ENCODE measurements at places on chromosomes 2 and 18.

- no peak for DNase-seq
Observed at GRCh38 chr2:82023710-82024109, 1719.2 kb upstream of the LRRTM1 start.

DNA sequence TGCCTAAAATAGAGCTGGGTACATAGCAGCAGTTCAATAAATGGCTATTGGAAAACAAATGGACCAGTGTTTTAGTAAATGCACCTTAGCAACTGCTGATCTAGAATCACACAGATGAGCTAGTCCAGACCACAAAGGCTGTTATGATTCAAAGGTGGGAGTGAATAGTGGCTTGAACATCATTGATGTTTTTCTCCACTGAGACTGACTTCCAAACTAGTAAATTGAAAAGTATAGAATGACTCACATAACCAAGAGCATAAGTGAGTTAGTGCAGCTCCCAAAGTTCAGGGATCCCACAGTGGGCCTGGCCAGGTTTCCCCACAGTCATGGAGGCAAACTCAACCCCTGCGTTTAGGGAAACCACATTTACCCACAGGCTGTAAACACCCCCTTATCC, 106.7 kb upstream of the YPEL5 start:
- no peak for DNase-seq

DNA sequence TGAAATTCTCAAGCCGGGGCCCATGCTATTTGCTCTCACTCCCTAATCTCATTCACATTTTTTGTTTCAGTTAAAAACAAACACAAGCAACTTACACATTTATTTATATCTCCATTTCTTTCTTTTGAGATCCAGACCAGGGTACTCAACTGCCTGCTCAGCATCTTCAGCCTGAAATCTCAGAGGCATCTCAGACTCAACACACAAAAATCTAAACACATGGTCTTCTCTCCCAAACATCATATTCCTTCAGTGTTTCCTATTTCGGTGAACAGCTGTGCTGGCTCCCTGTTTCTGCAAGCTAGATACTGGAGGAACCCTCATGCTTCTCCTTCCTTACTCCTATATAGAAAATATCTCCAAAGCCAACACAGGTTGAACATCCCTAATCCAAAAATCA, 11.3 kb upstream of the RTTN start:
- DNase-seq = no peak

DNA sequence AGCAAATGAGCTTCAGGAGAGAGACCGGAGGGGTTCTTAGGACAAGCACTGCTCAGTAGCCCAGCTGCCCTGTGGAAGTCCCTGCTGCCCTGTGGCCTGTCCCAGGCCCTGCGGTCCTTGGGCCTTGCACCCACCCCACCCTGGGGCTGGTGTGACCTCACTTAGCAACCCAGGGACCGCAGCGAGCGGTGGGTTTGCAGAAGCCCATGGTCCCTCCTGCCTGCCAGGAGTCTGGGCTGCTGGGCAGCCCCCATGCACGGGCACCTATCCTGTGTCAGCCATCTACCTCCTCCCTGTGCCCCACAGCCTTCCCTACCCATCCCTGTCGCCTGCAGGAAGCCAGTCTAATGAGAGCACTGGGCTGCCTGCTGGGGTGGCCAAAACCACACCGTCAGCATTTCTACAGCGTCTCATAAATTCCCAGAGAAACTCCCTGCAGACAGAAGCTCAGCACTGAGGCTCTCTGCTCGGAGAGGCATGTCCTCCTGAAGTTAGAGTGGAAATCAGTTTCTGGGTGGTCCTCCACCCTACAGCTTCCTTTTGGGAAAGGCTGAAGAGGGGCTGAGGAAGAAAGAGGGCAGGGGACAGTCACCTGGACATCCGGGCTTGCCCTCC, 231.1 kb upstream of the HS6ST1 start:
- DNase-seq = no peak

DNA sequence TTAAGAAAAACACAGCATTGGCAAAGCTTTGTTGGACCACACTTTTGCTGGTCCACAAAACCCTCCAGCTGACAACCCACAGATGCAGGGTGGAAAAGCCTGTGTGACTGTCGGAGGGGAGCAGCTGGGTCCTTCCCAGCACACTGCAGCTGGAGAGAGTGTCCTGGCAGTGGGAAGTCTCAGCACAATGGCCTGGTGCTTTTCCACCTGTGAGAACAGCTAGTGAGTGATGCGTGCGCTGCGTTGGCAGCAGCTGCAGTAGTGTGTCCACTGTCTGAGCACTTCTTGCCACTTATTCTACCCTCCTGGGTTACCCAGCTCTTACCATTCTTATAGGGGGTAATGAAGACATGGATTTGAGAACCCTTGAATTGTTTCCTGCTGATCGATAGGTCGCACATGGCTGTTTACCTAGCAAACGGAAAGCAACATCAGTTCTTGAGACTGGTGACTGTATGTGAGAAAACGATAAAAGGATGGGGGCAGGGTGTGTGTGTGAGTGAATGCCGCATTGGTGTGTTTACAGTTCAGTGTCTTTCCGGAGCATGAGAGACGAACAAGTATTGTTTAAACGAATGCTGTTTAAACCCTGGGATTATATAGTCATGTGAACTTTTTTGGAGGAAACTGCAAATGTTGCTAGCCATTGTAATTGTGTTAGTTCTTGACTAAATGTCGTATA, 69.7 kb downstream of the LYPD6 start:
- no peak for DNase-seq

- no peak for DNase-seq
Observed at GRCh38 chr2:130374587-130375290, 18.9 kb downstream of the PTPN18 start.

GRCh38 chr2:39508198-39508597, 71.1 kb upstream of the MAP4K3 start:
- no peak for DNase-seq

GRCh38 chr2:216425008-216425787, 12.9 kb downstream of the SMARCAL1 start:
- no peak for DNase-seq

DNA sequence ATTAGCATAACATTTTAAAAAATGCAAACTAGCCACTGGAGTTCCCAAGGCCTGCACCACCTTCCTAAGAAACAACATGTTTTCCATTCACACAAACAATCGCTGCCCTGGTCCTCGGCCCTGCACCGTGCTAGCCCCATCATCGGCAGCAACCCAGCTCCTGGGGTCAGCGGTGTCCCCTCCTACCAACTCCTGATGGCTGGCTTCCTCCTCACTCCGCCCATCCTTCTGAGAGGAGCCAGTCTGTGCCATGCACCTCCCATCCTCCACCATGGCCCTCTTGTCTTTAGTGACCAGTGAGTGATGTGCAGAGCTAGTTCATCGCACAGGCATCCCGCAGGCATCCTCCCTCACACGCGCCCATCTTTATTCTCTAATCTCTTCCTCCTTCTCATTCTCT, 81.9 kb downstream of the LONRF2 start:
- no peak for DNase-seq

- no peak for DNase-seq
Observed at GRCh38 chr2:26448651-26449050, 29.3 kb downstream of the OTOF start.

DNA sequence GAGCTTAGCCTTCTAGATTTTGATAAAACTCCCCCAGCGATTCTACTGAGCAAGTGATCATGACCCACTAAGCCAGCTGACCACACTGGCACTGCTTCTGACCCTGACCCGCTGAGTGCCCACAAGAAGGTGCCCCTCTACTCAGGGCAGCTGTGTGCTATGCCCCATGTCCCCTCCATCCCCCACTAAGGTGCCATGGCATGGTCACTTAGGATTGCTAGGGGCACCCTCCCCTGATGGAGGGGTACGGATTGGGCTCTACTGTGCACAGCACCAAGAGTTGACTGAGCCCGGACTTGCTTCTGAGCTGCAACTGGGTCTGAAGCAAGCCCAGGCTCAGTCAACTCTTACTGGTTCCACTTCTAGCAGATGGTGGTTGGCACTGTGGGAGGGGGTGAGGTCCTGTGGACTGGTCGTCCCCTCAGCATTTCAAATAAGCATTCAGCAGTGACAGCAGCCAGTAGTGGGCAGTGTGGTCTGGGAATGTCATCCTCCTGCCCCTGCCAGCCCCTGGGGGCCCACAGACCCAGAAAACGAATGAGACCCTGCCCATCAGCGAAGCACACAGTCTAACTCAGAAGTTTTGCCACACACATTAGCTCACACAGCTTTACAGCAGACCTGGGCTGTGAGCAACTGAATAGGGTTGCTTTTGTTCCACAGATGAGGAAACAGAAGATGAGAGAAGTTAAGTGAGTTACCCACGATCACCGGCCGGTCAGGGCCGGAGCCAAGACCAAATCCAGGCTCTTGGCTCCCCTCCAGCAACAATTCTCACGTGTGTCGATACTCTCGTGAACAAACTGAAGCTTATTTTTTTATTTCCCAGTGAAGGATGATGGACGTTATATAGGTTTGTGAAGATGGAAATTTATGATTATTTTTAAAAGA, 52.1 kb upstream of the FOSL2 start:
- DNase-seq = no peak

DNA sequence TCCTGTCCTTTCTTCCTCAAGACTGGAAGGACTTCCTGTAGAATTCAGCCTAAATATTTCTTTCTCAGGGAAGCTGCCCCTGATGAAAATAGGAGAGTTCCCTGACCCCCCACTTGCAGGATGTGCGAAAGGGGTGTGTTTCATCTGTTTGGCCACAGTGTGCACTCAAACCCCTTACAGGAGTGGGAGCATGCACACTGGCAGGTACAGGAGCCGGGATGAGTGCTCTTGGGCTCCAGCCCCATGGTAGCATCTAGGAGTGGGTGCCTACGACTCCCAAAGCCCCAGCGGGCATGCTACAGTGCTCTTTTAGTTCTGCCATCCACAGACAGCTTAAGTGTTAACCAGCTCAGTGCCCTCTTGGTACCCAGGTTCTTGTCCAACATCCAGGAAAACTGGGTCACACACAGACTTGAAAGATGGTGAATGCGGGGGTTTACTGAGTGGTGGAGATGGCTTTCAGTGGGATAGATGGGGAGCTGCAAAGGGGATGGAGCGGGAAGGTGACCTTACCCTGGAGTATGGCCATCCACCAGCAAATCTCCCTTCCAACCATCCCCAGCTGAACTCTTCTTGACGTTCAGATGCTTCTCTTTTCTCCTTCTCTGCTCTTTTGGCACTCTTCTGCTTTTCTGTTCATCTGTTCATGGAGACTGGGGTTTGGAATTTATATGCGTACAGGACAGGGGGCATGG, 295.0 kb upstream of the NCKAP5 start:
- no peak for DNase-seq

DNA sequence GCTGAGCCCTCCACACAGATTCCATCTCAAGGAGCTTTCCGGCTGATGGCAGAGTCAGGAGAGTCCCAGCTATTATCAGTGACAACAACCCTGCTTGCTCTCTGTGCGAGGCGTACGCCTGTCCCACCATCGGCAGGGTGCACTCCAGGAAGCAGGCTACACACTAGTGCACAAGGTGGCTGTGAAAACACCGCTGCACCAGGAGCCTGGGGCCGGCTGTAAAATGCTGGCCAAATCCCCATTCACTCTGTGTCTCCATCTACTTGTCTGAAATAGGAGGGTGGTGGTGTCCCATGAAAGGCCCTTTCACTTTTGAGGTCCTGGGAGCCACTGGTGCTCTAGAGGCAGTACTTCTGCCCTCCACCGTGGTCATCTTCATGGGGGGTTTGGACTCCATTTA, 183.2 kb upstream of the SMAD2 start:
- DNase-seq = no peak

DNA sequence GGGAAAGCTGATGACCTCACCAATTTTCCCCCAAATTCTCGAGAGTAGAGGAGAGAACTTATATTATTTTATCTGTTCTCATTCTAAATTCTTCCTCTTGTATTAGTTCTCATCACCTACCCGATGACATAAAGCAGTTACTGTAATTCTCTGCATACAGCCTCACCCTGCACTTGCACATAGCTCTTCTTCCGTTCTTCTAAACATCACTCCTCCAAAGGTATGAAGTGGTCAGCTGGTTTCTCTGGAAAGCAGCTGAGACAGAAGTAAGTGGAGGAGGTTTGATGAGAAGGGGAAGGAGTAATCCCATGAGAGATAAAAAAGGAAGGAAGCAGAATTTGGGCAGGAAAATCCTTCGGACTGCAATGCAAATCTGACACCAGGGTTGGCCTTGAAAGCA, 39.0 kb downstream of the FBXO48 start:
- no peak for DNase-seq

DNA sequence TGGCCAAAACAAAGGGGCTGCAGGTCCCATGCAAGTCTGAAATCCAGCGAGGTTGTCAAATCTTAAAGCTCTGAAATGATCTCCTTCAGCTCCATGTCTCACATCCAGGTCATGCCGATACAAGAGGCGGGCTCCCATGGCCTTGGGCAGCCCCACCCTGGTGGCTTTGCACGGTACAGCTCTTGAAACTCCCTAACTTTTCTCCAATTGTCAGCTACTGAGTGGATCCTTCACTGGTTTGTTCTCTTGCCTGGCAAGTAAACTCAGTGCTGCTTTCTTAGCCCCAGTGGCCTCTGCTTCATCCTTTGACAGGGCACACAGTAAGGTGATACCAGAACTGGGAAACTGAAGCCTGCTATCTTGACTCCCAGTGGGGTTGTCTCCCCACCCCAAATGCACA, 26.3 kb downstream of the SERPINB13 start:
- no peak for DNase-seq

DNA sequence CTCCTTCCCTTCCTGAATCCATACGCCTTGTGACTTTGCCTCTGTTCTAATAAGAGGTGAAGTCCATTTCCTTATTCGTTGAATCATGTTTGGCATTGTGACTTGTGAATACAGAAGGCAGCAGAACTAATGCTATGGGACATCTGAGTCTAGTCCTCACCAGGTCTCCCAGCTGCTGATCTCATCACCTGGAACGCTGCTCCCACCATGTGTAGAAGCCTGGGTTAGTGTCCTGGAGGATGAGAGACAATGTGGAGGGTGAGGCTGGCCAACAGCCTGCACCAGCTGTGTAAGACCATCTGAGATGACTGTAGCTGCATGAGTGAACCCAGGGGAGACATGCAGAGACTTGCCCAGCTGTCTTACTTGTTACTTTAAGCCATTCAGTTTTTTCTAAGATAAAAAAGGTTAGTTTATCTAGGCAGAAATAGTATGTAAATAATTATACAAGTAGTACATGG, 3.5 kb upstream of the HAAO start:
- DNase-seq = no peak

DNA sequence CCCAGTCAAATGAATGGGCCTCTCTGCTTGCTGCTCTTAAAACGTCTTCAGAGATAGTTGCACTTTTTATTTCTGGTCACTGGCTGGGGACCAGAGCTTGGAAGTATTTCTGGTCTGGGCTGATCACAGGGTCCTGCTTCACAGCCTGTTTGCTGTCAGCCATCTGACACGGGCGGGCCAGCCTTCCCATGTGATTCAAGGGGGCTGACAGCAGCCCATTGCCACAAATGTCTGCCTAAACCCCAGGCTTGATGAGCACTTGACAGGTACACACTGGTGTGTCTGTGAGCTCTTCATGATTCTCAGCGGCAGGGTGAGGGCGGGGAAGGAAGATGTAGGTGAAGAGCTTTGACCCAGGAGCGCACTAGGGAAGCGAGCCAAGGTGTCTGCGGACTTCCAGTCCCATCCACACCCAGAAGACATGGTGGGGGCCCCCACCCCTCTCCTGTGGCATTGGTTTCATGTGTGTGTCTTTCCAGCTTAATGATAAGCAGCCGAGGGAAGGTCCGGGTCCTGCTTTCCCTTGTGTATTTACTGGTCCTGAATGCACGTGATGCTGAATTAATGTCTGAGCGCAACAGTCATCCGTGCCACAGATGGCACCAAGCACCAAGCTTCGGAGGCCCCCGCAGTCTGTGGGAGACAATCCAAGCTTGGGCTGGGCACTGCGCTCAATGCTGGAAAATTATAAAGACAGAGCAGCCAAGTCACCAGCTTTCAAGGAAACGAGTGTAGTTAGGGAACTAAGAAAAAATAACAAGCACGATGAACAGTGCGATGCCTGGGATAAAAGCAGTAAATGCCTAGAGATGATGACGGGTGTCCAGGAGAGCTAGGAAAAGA, 73.3 kb downstream of the SH3BP4 start:
- DNase-seq = no peak

Data from NCI-H187 (cell line).